ENCODE measurements at places on chromosomes 11 and 22.

DNA sequence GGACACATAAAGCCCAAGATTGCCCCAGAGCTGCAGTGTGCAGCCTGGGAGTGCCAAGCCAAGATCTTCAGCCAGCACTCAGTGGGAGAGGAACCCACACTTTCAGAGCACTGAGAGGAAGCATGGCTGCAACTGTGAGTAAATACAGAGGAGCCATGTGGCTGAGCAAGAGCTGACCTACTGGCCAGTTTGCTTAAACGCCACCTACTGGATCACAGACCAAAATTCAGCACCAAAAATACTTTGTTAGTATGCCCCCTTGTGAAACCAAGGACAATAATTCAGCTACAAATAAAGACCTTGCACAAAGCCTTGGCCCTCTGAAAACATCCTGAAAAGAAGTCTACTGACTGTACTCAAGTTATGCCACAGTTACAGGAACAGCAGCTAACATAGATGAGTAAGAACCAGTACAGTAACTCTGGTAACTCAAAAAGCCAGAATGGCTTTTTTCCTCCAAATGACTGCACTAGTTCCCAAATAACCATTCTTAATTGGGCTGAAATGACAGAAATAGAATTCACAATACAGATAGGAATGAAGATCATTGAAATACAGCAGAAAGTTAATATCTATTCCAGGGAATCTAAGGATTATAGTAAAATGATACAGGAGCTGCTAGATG is 10.1 kb upstream of the OR4A15 start:
- DNase-seq, result no peak

- no peak for DNase-seq
Observed at GRCh38 chr22:35197071-35197470, 60.2 kb upstream of the HMGXB4 start.

- DNase-seq, result no peak
Observed at GRCh38 chr11:2587132-2587930, 112.5 kb downstream of the KCNQ1OT1 start.

DNA sequence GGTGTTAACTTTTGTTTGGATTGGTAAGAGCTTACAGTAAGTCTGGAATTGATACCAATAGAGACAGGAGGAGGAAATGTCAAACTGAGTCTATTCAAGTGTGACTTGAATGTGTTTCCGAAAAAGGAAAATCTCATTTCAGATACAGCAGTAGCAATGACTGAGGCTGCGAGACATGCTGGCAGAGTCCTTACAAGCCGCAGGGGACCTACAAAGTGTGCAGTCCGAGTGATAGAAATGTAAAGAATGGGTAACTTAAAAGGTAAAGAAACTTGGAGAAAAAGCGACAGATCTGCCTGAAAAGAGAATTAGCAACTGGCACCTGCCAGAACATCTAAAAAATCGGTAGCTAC is 444 bp downstream of the CWF19L2 start:
- DNase-seq, result no peak

DNA sequence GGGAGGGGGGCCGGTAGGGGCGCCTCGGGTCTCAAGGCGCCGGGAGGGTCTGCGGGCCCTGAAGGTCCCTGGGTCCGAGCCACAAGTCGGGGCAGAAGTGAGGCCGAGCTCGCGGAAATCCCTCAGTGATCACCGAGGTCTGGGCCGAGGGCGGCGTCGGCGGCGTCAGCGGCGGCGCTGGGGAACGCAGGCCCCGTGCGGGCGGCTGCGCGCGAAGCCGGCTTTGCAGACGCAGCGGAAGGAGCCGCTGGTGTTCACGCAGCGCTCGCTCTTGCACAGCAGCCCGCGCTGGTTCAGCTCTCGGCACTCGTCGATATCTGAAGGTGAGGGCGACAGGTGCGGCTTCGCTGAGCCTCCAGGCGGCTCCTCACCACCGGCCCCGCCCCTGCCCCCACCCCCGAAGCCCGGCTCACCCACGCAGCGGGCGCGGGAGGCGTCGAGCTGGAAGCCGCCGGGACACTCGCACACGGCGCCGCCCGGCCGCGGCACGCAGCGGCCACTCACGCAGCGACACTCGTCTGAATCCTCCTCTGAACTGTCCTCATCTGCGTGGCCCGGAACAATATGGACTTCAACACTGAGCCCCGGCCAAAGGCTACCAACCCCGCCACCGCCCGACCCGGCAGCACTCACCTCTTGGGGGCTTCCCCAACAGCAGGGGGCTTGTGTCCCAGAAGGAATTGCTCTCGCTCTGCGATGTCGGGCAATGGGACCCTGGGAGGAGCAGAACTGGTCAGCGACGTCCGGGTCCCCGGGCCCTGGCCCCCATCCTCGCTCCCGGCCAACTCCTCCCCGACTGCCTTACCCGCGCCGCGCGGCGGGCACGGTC is 14.2 kb downstream of the SCYL1 start:
- DNase-seq, result no peak

DNA sequence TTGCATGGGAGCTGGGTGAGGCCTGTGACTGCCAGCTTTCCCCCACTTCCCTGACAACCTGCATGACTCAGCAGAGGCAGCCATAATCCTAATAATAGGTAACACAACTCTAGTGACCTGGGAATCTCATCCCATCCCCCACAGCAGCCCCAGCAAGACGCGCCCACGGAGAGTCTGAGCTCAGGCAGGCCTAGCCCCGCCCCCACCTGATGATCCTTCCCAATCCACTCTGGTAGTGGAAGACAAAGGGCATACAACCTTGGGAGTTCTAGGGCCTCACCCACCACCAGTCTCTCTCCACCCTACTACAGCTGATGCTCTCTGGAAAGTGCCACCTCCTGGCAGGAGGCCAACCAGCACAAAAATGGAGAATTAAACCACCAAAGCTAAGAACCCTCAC is 60.3 kb downstream of the CWF19L2 start:
- DNase-seq, result no peak

GRCh38 chr11:2766166-2766565 is 66.4 kb upstream of the KCNQ1OT1 start:
- no peak for DNase-seq

- no peak for DNase-seq
Observed at GRCh38 chr11:78428266-78428636, 10.6 kb upstream of the GAB2 start.

DNA sequence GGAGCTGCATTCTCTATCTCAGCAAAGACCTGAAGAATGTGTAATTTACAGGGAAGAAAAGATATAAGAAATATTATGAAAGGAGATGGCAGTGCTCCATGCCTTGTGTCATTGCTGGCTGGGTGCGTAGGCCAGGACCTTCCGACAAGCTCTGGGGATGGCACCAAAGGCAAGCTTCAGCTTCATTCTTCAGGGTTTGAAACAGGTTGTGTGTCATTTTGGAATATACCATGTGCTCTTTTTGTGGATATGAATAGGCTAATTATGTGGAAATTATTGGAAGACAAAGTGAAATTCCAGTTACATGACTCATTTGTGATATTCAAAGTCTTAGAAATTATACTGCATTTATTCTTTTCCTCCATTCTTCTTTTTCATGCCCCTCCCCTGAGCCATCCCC is 5.7 kb upstream of the KIRREL3 start:
- DNase-seq, result no peak

GRCh38 chr11:95788921-95789505 is 569 bp downstream of the FAM76B start:
- no peak for DNase-seq

DNA sequence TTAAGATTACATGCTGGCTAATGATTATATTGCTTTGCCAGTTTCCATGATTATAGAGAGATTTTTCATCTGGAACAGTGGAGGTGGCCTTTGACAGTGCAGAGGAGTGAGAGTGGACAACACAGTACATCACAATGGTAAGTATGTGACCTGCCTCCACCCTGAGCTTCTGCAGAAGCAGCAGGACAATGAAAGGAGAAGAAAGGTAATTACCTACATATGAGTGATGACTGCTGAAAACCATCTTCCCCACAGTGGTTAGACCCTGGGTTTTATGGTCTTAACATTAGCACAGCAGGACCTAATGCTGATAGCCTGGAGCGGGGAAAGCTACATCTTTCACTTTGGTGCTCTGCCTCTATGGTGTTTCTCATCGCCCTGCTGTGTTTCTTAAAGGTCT is 454.7 kb upstream of the DDI1 start:
- DNase-seq, result no peak

DNA sequence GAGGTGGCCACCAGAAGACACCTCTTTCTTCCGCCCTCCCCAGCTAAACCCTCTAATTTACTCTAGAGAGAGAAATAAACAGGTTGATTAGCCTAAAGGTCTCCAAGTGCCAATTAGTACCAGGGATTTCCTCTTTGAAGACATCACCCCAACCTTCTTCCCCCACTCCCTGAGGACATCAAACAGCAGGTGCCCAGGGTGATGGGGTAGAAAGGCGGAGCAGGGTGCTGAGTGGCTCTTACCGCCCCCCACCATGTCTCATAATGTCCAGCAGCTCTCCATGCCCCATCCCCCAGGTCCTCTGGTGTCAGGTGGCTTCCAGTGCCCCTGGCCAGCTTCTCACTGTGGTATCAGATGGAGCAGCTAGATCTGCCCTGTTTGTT is 5.3 kb upstream of the GNAZ start:
- no peak for DNase-seq

GRCh38 chr22:37432708-37433054 is 5.4 kb upstream of the ELFN2 start:
- DNase-seq, result no peak

DNA sequence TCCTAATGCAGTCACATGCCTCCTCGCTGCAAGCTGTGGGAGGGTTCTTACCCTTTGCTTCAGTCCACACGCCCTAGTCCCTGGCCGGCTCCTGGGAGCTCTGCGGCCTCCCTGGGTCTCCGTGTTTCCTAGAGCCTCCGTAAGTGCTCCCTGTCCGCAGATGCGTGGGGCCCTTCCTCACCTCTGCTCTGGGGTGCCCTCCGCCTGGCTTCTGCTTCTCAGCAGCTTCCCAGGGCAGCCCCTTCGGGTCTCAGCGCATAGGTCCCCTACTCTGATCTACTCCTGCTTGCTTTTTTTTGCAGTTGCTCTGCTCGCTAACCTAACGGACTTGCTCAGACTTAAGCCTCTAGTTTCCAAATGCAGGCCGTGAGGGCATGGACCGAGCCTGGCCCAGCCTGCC is 22.4 kb downstream of the CAPN1 start:
- no peak for DNase-seq
